ENCODE measurements at places on chromosomes 3 and 15.
A peak's percentile ranks its signal among the peaks of the same experiment; 100 is the strongest.

- no peak for DNase-seq
These were observed 39.8 kb downstream of the ARHGAP31 start for GRCh38 chr3:119333773-119334509.

DNA sequence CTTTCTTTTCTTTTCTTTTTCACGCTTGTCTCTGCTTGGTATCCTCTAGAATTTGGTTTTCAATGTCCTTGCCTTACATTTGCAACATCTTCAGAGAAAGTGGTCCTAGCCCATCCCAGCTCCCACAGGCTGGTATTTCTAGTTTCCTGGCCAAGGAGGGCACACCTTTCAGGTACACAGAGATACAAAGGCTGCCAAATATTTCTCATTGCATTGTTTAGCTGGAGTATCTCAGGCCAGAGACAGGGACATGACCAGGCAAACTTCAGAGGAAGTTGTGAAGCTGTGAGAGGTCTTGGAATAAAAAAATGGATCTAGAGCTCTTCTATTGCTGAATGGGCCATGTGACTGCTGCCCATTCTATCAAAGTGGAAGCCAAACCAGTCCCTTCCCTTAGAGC is 68.9 kb downstream of the BDH1 start:
- DNase-seq, result no peak

DNA sequence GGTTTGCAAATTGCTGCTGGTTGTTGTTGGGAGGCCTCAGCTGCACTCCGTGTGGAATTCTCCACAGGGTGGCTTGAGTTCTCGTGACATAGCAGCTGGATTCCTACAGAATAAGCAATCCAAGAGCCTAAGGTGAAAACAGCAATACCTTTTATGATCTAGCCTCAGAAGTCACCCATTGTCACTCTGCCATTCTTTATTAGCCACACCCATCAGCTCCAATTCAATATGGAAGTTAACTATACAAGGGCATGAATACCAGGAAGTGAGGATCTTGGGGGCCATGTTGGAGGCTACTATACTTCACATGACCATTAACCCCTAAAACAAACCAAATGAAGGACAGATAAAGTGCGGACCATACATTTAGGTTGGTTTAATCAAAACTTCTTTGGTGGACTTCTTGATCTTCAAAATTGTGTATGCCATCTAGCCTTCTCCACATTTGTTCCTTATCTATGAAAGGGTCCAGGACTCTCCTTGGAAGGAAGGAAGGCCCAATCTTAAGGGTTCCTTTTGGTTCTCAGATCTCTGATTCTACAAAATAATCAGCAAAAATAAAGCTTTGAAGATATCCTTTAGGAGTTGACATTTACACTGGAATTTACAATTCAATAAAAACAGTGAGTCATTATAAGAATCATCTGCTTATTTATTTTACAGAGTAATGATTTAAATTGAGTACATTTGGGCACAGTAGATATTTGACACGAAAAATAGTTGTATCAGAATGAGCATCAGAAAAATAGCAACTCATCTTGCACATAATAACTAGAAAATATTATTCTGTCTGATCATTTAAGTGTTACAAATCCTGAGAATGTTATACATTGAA is 21.5 kb downstream of the CIAO2A start:
- no peak for DNase-seq

DNA sequence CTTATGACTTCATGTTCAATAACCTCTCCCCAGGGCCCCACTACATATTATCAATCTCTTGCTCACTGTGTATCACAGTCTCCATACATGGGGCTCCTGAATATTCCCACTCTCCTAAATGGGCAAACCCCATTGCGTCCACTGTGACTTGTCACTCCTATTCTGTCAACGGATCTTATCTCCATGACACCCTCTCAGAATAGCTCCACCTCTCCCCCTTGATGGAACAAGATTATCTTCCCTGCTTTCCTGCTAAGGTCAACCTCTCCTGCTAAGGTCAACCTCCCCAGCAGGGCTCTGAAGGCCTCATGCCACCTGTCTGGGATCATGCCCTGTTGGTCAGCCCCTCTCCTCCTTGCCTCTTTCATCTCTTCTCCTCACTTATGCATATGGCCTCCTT is 1.8 kb downstream of the CLDN18 start:
- no peak for DNase-seq

- no peak for DNase-seq
These were observed 27.9 kb upstream of the SLC41A3 start for GRCh38 chr3:126111566-126112475.

DNA sequence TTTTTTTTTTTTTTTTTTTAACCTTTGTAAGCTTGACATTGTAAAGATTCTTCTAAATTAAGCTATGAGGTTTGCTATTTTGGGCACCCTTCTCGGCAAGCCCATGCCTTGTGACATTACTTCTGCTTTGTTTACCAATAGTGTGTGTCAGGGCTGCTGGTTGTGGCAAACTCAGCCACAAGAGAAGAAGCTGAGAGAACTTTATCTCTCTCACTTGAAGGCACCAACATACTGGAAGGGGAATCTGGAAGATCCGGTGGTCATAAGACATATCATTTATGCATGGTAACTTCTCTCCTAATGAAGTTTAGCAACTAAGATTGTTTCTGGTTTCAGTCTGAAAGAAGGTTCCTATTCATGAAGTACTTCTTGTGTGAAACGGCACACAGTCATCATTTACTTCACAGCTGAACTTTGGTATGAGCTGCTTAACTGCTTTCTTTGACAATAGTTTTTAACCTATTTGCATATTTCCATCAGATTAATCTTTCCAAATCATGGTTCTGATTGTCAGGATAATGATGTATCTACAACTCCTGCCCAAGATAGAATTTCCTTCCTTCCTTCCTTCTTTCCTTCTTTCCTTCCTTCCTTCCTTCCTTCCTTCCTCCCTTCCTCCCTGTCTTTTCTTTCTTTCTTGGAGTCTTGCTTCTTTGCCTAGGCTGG is 189.3 kb downstream of the NFKBIZ start:
- DNase-seq, result peak; percentile 10

GRCh38 chr15:101456057-101456739 is 33.3 kb downstream of the PCSK6 start:
- no peak for DNase-seq

- DNase-seq, result no peak
These were observed 98.2 kb downstream of the HHLA2 start for GRCh38 chr3:108394563-108394962.

GRCh38 chr3:155442072-155442471 is 148.6 kb upstream of the STRIT1 start:
- DNase-seq, result no peak

DNA sequence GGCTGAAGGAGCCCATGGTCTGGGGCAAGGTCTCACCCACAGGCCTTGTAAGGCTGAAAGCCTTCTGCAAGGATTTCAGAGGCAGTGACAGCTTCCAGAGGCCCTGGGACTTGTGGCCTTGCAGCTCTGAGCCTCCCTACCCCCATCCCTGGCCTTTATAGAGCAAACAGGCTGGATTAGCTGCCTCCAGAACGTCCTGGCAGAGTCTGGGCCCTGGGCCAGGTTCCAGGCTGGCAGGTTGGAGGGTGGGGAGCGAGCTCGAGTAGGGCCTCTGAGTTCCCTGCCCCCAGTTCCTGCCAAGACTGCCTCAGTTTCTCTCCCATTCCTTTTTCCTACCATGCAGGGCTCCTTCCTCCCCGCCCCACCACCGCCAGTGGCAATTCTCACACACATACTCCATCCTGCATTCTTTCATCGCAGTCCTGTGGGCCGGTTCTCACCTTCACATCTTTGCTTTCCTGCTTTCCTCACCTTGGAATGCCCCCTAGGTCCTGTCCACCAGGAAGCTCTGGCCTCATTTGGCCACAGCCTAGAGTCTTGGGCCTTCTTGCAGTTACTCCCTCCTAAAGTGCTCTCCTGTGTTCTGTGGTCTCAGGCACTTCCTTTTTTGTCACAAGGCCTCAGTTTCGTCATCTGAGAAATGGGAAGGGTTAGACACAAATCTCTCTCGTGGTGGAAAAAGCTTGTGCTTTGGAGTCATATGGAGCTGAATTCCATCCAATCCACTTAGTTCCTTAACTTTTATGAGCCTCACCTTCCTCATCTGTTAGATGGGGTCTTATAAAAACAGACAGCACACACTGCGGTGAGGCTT is 2.7 kb downstream of the LMAN1L start:
- DNase-seq, result no peak

GRCh38 chr3:177978946-177979345 is 557.3 kb upstream of the KCNMB2 start:
- no peak for DNase-seq

DNA sequence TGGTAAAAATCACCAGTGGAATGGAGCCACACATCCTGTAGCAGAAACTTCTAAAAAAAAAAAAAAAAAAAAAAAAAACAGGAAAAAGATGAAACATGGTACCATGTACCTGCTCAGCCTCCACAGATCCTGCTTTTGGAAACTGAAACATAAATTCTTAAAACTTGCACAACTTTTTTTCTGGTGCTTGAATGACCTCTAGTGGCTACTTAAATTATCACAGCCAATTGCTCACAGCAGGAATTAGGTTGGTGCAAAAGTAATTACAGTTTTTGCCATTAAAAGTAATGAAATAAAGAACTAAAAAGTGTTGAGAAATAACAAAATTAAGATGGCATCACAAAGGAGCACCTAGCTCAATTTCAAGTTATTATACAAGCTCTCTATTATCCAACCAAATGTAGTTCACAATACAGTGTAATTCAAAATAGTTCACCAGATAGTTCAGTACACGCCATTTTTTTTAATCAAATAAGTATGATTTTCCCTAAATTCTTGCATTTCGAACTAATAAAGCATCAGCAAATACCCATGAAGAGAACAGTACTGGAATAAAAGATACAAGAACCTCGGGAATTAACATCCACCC is 80.6 kb downstream of the ULK4 start:
- DNase-seq, result no peak

DNA sequence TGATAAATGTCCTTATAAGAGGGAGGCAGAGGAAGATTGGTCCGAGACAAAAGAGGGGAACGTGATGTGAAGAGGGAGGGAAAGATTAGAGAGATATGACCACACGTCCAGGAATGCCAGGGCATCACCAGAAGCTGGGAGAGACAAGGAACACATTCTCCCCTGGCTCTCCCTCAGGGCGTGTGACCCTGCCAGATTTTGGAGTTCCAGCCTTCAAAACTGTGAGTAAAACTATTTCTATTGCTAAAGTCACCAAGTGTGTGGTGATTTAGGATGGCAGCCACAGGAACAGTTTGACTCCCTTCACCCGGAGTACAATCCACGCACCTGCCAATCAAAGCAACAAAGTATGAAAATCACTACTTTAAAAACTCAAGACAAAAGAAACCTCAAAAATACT is 32.1 kb upstream of the TJP1 start:
- DNase-seq, result no peak

DNA sequence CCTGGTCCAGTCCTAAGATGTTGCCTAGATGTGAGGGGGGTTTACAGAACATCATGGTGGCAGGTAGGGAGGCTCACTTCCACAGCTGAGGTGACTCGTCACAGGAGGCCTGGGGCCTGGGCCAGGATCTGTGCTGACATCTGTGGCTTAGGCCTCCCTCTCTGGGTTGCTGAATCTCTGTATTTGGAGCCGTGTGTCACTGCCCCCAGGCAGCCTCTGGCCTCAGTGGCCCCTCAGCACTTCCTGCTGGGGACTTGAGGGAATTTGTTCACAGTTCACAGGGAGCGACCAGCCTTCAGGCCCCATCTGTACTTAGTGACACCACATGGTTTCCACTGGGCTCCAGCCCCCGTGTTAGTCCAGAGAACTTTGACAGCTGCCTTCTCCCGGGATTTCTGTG is 41.7 kb upstream of the ADAMTSL3 start:
- DNase-seq, result no peak

DNA sequence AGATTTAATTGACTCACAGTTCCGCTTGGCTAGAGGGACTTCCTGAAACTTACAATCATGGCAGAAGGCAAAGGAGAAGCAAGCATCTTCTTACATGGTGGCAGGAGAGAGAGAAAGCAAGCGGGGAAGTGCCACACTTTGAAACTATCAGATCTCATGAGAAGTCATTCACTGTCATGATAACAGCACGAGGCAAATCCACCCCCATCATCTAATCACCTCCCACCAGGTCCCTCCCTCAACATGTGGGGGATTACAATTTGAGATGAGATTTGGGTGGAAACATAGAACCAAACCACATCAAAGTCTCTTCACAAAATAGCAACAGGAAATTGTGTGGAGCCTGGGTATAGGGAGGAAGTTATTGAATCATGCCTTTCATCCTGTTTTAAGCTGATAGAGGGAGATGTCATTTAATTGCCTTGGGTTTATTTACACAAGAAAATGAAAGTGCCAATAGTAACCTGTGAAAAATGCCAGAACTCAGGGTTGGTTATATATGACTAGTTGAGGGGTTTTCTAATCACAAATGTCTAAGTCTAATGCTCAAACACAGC is 624.8 kb upstream of the LMCD1 start:
- DNase-seq, result peak; percentile 69

- no peak for DNase-seq
These were observed 19.9 kb downstream of the NOX5 start for GRCh38 chr15:69034352-69034751.

DNA sequence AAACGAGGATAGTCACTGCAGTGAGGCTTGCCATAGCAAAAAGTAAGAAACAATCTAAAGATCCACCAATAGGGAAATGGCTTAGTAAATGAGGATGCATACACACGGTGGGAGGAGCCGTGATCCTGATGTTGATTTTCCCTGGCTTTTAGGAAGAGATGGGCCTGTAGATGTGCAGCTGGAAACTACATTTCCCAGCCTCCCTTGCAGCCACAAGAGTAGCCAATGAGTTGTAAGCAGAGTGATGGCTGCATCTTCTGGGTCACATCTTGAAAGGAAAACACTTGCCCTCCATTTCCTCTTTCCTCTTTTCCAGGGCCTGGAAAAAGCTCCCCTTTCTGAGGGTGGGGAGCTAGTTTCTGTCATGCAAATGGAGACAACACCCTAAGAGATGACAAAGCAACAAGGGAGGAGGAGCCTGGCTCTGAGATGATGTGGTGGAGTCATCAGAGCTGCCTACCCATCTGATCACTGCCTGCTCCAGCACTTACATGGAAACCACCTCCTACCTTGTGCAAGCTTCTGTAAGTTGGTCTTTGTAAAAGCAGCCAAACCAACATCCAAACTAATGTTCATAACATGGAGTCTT is 139.1 kb downstream of the TLE3 start:
- no peak for DNase-seq
